ENCODE measurements at places on chromosomes 4 and X.

DNA sequence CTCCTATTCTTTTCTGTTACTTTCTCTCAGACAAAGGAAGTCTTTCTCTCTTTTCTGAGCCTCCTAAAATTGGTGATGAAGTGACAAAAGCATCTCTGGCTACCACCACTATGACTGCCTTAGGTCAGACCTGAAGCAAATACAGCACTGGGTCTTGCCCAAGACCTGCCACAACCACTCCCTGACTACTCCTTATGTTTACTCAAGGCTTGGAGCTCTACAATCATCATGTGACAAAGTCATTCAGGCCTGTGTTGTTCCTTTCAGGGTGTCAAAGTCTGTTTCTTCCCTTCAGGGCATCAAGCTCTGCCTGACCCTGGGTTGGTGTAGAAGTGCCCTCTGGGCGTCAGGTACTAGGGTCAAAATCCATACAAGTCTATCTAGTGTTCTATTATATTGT, 419.2 kb upstream of the CT83 start:
- no peak for DNase-seq

DNA sequence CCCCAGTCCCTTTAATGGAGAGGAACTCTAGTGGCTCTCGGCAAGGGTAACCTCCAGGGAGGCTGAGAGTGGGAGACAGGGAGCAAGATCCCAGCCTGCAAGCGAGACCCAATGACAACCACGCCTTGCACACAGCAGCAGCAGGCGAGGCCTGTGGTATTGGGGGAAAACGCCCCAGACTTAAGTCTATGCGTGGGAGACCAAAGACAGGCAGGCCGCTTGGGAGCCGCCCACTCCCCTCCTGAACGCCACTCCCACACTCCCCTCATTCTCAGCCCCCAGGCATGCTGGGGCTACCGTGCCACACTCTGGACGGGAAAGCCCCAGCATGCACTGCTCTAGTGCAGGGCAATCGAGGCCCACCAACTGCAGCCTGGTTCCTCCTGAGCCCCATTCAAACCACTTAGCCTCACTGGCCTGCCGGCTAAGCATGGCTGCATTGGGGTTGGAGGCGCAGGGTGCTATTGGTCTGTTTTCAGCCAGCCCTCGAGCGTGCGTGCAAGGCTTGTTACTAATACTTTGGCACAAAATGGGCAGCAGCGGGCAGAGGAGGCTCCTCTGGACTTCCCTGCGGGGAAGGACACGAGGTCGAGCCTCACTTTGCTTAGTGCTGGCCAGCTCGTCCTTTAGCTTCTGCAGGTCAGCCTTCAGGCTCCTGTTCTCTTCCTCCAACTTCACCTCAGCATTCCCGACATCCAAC, 14.8 kb downstream of the SLC6A8 start:
- no peak for DNase-seq

DNA sequence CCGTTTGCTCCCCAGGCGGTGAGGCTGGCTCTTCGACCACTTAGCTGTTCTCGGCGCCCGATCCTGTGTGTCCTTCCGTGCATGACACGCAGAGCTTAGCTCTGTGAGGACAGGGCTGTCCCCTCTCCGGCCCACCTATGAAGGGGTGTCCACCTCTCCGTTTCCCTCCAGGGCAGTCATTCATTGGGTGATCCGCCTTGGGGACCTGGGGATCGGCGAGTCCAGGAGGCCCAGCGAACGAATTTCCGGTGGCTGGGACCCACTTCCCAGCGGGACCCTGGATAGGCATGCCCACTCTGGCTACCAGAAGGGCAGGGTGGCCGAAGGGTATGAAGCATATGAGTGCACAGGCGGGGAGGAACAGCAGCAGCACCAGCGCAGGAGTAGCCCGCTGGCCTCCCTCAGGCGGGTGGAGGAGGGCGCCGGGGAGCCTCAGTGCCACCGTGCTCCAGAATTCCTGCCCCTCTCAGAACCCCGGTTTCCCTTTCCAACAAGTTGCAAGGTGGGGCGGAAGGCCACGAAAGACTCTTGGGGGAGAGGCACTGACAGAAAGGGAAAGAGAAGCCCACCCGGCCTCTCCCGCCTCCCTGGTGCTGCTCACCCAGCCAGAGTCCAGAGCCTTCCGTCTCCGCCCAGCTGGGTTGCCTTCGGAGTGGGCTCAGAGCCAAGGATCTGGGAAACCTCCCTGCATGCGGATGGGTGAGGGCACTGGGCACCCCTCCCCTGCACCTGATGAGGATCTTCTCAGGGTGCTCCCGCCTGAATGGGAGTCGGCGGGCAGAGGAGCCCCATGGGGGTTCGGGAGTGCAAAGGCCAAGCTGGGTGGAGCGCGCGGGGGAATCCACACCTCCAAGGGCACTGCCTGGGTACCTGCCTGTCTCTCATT, 8.6 kb downstream of the HMX1 start:
- no peak for DNase-seq

DNA sequence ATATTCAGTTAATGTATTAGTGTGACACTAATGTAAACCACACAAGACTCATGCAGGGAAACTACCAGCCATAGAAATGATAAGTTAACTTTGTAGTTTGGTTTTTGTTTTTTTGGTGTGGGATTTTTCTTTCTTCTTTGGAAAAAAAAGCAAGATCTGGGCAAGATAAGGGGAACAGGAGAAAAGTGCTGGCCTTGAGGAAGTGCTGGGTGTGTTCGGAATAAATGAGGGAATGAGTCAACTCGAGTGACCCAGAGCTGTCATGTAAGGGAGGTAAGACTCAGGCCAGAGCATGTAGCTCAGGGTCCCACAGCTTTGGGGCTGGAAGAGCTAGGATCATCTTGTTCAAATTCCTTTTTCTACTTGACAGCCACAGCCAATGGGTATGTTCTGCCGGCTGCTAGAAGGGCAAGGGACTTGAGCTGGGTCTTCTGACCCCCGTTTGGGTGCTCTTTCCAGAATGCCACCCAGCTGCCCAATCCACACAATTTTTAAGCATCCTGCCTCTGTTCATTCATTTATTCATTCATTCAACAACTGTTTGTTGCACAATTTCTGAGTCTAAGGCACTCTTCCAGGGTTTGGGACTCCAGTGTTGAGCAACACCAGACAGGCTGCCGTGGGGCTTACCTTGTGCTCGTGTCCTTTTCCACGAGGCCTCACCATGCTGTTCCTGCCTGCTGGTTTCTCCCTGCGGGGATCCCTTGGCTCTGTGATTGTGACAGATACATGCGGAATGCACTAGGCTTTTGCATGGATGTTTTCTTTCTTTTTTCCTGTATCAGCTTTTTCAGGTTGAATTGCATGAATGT, 54.5 kb downstream of the CLDN34 start:
- DNase-seq = no peak

DNA sequence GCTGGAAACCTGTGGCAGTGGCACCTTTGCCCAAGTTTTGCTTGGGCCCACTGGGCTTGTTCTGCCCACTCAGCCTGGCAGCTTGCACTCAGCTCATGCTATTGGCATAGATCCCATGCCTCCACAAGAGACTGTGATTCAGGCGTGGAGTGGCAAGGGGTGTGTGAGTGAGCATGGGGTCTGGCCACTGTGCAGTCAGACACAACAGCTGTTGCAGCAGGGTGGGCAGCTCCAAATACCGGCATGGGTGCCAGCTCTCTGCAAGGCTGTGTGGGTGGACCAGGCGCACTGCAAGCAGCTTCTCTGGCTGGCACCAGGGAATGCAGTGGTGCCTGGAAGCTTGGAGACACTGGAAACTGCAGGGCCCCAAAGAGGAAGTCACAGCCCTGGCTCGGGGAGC, 27.4 kb upstream of the DIPK2B start:
- DNase-seq = no peak

GRCh38 chrX:810186-810585, 179.6 kb downstream of the SHOX start:
- DNase-seq = no peak

DNA sequence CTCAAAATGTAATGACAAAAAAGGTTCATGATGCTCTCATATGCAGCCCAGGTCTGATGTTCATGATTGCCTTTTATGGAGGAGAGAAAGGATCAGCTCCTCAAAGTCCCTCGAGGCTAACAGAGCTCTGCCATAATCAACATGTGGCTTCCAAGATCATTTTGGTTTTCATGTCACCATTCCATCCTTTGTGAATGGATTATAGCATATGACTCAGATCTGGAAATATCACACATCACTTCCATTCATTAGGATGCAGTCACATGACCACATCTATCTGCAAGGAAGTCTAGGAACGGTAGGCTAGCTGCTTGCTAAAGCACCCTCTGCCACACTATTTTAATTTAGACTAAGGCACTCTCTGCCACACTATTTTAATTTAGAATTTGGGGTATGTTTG, 77.6 kb downstream of the COX18 start:
- no peak for DNase-seq

- DNase-seq = no peak
Observed at GRCh38 chr4:2545321-2546013, 9.0 kb downstream of the FAM193A start.

DNA sequence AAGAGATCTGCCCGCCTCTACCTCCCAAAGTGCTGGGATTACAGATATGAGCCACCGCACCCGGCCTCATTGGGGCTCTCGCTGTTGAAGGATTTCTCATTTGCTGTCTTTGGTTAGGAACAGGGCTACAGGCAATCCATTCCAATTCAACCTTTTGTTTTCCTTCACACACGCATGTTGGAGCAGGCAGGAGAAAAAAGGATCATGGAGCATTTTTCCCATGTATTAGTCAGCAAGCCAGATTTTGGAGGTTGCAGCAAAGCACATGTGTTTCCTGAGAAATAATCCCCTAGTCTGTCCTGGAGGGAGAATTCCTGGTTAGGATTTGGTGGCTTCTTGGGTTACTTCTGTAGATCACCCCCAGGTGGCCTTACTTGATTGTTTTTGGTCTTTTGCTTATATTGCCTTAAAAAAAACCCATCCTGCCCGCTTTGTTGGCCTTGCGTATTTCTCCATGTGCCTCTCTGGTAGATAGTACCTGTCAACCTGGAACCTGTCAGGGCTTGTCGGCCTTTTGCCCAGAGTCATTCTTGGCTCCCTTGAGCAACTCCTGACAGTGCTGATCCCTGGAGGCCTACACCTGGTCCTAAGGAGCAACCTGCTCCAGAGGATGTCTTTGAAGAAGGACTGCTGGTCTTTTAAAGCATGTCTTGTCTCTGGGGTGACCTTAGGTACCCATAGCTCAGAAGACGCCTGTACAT, 82.4 kb upstream of the CLCN4 start:
- no peak for DNase-seq

DNA sequence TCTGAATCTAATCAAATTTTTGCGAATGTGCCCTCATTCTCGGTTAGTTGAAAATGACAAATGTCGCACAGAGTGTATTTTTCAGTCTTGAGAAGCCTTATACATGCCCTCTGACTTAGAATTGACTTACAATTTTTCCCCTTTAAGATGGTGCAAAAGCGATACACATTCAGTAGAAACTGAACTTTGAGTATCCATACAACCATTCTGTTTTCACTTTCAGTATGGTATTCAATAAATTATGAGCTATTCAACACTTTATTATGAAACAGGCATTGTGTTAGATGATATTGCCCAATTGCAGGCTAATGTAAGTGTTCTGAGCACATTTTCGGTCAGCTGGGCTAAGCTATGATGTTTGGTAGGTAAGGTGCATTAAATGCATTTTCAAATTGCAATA, 43.4 kb downstream of the SLC9A7 start:
- DNase-seq = no peak

DNA sequence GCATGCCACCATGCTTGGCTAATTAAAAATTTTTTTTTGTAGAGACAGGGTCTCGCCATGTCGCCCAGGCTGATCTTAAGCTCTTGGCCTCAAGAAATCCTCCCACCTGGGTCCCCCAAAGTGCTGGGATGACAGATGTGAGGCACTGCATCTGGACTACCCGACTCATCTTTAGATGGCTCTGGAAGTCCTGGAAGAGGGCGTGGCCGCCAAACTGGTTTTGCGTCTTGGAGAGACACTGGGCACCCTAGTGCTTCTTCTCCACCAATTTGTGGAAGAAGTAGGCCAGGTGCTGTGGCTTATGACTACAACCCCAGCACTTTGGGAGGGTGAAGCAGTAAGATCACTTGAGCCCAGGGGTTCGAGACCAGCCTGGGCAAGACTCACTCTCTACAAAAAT, 47.6 kb downstream of the HOPX start:
- no peak for DNase-seq

- DNase-seq = no peak
Observed at GRCh38 chr4:149799546-149799945, 16.1 kb downstream of the IQCM start.

- no peak for DNase-seq
Observed at GRCh38 chr4:36086261-36086786, 158.0 kb downstream of the ARAP2 start.

DNA sequence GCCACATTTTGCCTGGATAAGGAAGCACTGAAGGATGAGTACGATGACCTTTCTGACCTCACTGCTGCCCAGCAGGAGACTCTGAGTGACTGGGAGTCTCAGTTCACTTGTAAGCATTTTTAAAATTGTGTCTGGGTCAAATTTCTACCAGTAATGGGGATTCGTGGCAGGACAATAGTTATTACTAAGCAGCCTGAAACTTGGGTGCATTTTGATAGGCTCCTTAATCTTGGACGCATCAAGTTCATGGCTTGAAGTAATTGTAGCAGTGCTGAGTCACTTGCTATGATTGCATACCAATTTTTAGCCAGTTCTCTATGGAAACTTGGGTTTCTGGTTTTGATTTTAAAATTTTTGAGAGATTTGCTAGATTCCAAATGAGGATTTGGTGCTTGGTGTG, 4.3 kb downstream of the PGRMC1 start:
- DNase-seq = no peak

- DNase-seq = no peak
Observed at GRCh38 chr4:103904123-103904522, 184.3 kb upstream of the TACR3 start.

DNA sequence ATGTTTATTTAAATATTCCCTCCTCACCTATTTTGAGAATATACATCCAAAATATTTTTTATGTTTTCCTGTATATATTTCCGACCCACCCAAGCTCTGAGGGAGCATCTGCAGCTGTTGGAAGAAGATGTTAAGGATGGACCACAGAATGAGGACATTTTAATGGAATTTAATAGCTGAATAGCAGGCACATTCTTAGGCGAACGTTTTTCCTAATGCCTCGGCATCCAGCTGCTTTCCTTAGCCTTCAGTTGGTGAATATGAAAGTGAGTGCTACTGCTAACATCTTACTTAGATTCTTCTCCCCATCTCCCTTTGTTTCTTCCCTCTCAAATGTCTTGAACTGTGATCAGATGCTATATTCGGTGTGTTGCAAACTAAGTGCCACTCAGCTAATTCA, 158.0 kb upstream of the CTSO start:
- DNase-seq = no peak

- no peak for DNase-seq
Observed at GRCh38 chr4:54368281-54369265, 139.5 kb downstream of the PDGFRA start.

- peak; percentile 9 for DNase-seq
Observed at GRCh38 chr4:37008199-37008598, 236.3 kb upstream of the NWD2 start.

- no peak for DNase-seq
Observed at GRCh38 chr4:103171006-103171405, 27.1 kb downstream of the CENPE start.

DNA sequence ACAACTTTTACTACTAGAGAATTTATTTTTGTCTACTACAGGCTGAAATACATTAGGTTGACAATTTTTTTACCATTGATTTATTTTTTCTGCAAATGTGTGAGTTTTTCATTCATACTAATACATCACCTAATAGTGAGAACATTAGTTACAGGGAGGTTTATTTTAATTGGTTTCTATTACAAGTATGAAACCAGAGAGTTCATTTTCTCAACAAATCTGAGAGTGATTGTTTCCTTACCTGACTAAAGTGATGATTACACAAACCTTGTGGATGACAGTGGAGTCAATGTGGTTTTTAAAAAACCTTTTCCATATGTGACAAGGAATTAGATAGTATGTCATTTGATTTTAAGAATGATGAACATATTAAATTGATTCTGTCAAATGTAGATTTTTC, 227.4 kb downstream of the PALLD start:
- no peak for DNase-seq

- DNase-seq = no peak
Observed at GRCh38 chr4:13178621-13179020, 305.5 kb downstream of the RAB28 start.
